ENCODE measurements at places on chromosomes 7 and 10.

DNA sequence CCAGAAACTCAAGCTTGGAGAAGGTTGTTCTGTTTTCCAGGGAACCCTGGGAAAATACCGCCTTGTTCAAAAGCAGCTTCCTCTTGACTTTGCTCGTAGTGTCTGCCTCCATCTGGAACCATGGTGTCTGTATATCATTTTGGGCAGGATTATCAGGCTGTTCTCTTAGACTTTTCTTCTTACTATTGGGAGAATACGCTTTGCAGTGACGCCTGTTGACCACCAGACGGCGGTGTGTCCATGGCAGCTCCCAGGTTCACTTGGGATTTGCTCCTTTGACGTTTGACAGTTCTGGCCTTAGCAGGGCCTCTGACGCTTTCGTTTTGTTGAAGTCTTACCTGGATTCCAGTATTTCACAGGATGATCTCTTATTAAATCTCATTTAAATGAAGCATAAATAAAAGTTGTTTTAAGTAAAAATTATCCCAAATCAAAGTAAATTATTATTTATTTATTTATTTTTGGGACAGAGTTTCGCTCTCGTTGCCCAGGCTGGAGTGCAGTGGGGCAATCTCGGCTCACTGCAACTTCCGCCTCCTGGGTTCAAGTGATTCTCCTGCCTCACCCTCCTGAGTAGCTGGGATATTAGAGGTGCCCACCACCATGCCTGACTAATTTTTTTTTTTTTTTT, 41.8 kb upstream of the GJD4 start:
- peak; percentile 45 for DNase-seq

- peak; percentile 49 for DNase-seq
These were observed 552.5 kb upstream of the MBL2 start for GRCh38 chr10:53325066-53325465.

DNA sequence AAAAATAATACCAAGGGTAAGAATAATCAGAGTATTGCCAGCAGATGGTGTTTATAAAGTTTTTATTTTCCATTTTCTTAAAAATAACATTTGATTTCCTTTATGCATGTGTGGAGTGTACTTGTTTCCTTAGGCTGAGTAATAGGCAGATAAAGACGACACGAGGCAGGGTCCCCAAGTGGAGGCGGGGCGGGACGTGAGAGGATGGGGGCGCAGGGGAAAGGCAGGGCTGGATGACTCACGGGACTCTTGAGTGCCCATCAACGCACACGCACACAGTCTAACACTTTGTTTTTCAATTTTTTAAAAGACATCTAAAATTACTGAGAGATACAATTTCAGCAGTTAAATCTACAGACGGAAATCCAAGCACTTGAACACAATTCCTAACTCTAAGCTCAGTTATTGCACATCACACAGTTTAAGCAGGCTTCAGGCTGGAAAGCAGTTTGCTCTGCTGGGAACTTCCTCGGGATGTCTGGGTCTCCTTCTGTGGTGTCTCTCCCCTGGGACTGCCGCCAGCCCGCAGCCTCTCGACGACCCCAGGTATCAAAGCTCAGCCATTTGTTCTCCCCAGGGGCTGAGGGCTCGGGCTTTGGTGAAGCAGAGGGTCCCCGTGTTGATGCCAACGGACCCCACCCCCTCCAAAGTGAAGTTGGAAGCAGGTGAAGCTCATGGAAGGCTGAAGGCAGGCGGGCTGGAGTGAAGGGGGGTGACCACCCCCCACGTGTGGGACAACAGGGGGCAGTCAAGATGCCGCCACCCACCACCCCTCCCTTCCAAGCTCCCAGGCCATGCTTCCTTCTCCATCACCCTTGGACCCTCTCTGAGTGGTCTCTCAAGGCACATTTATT, 29.1 kb downstream of the SPOCK2 start:
- no peak for DNase-seq

DNA sequence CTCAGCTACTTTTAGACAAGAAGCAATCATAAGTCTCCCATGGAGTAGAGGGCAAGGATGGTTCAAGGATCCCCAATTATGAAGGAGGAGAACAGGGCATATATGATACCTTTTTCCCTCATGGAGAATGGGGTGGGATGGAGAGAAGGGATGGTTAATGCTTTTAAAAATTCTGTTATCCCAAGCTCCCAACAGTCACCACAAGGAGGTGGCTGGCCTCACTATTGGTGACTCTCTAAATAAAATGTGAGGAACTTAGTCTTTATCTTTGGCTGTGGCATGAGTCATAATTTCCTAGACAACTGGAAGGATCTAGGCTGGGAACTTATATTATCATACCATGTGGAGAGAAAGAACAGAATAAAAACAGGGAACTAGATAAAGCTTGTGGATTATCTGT, 297.0 kb downstream of the PHTF2 start:
- no peak for DNase-seq

GRCh38 chr7:158772916-158773315, 56.4 kb downstream of the ESYT2 start:
- no peak for DNase-seq

- peak; percentile 46 for DNase-seq
These were observed at the start of gene BICC1 for GRCh38 chr10:58512491-58513187. Gene BICC1, plus strand, starts transcription at chr10:58512872. Its CDS starts 272 bp downstream, at chr10:58513144.

DNA sequence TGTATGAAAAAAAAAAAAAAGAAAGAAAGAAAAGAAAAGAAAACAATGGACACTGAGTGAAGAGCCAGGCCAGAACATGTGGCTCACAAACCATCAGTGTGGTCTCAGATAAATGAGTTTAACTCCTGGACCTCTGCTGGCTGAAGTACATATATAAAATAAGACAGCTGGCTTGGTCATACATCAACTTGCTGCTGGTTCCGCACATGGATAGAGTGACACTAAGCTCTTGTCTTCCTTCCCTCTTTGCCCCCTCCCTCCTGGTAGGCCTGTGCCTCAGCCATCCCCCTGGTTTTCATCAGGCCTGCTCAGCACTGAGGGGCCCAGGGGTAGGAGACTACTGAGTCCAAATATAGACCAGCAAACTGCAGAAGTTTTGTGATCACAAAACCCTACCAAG, 58.1 kb upstream of the DGKI start:
- DNase-seq = no peak
